ENCODE measurements at places on chromosomes 7 and 10. TPM values are rescaled to one million over a fixed set of nuclear protein-coding genes. Genes with fewer than 3 reads are reported as not detected.

DNA sequence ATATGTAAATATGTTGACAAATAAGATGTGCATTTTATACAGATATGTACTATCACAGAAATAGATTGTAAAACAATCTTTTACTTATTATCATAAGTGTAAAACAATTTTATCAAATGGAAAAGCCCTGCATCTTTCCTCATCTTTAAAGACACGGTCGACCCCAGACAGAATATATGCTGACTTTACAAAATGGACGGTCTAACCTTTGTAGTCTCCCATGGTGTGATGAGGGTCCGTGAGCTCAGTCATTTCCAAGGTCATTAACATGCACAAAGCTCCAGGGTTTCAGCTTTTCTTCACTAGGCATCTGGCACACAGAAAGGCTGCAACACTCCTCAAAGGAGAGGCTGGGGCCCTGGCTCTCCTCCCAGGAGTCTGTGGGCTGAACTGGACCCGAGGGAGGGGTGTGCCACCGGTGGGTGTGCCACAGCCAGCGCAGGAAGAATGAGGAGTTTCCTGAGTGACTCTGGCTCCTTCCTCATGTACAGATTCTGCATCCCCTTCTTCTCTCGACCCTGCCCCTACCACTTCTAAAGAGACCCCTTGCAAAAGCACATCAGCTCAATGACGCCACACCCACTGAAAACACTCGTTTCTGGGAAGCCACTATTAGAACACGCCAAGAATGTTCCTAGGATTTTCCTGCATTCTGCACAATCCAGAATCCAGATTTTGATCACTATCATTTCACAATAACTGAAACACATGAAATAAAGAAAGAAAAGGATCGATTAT is 26.2 kb upstream of the ABLIM1 start:
- H3K27me3 ChIP-seq = no peaks in the 10 kb centered on the region
- no peaks in the 10 kb centered on the region for H3K4me1 ChIP-seq
- DNase-seq = no peak

DNA sequence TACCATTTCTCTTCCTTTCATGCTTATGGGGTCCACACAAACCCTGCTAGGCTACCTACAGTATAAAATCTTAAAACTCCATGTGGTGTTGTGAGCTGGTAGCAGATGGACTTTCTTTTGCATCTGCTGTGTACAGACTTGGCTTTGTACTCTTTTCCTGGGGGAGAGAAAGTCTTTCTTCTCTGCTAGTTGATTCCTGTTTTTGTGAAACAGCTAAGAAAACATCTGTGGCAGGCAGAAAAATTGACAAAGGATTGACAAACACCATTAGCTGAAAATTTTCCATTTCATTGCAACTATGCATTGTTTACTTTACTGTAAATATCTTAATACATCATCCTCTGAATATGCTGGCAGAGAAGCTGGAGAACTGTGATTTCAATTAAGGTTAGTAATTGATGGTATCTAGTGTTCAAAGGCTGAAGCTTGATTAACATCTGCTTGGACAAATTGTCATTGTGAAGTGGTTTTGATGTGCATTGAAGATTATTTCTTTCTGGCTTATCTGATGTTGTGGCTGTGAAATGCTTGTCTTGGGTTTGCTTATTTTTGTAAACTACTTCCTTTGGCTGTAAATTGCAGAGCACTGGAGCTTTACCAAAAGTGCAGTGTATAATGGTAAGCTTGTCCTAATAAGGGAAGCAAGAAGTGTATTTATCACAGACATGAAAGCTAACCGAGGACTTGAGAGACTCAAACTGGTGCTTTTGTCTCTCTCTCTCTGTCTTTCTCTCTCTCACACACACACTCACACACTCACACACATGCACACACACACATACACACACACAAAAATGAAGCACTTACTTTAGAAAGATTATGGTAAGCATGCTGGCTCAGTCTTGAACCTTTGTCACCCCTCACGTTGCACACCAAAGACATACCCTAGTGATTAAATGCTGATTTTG is at the start of gene FOXP2:
Gene FOXP2, plus strand, starts transcription at position 660 of the 908 bp plus-strand sequence. CDS start 11,697 bp downstream, outside the sequence.
- no peak for DNase-seq
- no peaks in the 10 kb centered on the region for H3K27me3 ChIP-seq
- no peak within 1 kb of the TSS for H3K27ac ChIP-seq
- no peaks in the 10 kb centered on the region for H3K36me3 ChIP-seq
- H3K4me1 ChIP-seq = no peaks in the 10 kb centered on the region

DNA sequence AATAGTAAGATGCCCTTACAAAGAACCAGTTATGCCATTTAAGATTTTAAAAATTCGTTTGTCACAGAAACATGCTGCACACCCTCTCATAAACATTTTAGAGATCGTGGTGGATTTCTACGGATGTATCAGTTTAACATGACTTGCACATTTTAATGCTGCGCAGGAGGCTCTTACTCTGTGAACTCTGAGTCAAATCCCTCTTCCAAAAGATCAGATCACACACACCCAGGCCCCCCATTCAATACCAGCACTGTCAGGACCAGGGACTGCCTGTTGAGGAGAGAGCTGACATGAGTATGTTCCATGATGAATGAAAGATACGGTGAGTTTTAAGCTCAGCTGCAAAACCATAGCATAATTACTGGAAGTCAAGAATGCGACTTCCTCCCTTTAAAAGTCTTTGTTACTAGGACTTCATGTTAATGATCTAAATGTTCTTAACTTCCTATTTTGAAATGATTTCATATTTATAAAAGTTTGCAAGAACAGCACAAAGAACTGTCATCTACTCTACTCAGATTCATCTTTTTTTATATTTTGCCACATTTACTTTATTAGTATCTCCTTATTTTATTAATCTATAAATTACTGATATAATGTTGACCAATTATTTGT is 500.2 kb downstream of the GLRX3 start:
- peaks cover 7% of the 10 kb centered on the region for H3K27me3 ChIP-seq
- no peak overlapping the region for H3K4me3 ChIP-seq
- no peaks in the 10 kb centered on the region for H3K36me3 ChIP-seq
- H3K4me1 ChIP-seq = no peaks in the 10 kb centered on the region
- DNase-seq = no peak
- no peak overlapping the region for H3K27ac ChIP-seq

GRCh38 chr7:68235937-68236336 is 1239.3 kb downstream of the TYW1 start:
- H3K27me3 ChIP-seq = no peaks in the 10 kb centered on the region
- no peak overlapping the region for H3K4me3 ChIP-seq
- no peaks in the 10 kb centered on the region for H3K4me1 ChIP-seq
- H3K27ac ChIP-seq = no peak overlapping the region
- no peak for DNase-seq

GRCh38 chr7:47198159-47198558 is 383.8 kb downstream of the TNS3 start:
- no peak for DNase-seq
- H3K27me3 ChIP-seq = no peaks in the 10 kb centered on the region
- no peaks in the 10 kb centered on the region for H3K4me1 ChIP-seq

TRIM74 gene
- total RNA-seq = 4.1 TPM

CACNB2 gene
- total RNA-seq = not detected

All from CD4-positive, alpha-beta T cell (primary cell).